Calu3 (cell line): ENCODE measurements at places on chromosomes 2 and 18.
A peak's percentile ranks its signal among the peaks of the same experiment; 100 is the strongest.

DNA sequence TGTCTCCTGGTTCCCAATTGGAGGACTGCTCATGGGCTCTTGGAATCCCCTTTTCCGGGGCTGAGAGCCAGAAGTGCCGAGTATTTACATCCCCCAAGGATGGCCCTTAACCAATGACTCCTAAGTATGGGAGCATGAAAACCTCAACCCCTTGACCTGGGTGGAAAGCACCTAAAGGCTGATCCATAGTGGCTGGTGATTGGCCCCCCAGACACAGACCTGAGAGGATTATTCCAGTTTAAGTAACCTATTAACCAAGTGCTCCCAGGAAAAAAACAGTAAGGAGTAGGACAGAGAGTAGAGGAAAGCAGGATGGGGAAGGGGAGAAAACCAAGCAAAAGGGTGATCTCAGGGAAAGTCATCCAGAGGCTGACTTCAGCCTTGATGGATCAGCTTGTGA, 206.1 kb upstream of the RND3 start:
- no peak for DNase-seq

DNA sequence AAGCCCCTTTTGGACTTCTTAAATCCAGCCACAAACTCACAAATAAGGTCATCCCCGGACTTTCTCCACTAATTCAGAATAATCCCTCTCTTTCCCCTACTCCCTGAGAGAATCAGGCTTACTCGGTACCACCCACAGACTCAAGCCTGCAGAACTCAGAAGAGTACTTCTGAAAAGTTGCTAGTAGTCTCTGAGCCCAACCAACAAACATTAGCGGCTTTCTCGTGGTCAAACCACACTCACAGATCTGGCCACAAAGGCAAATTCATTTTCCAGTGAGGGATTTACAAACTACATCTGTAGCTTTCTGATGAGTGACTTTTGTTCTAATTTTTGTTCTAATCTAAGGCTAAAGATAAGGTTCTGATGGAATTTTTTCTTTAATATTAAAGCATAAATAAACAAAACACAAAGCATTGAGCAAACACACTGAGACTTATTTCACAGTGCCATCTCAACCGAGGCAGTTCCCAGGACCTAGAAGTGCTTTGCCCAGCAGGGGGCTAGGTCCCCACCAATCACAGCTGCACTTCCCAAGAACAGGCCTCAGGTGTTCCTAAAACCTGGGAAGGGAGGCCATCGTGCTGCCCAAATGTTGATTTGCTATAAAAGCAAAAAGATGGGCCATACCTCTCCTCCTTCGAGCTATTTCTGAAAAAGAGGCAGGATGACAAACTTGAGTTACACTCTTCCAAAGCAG, 110.7 kb downstream of the COLEC12 start:
- no peak for DNase-seq

- no peak for DNase-seq
These were observed 5.6 kb downstream of the IFIH1 start for GRCh38 chr2:162312853-162313252.

- DNase-seq, result no peak
These were observed 78.4 kb downstream of the SETBP1 start for GRCh38 chr18:44758861-44759631.

- DNase-seq, result no peak
These were observed 235.4 kb upstream of the RASGRP3 start for GRCh38 chr2:33241072-33241471.

- DNase-seq, result no peak
These were observed 1.3 kb downstream of the PROC start for GRCh38 chr2:127419448-127420038.

DNA sequence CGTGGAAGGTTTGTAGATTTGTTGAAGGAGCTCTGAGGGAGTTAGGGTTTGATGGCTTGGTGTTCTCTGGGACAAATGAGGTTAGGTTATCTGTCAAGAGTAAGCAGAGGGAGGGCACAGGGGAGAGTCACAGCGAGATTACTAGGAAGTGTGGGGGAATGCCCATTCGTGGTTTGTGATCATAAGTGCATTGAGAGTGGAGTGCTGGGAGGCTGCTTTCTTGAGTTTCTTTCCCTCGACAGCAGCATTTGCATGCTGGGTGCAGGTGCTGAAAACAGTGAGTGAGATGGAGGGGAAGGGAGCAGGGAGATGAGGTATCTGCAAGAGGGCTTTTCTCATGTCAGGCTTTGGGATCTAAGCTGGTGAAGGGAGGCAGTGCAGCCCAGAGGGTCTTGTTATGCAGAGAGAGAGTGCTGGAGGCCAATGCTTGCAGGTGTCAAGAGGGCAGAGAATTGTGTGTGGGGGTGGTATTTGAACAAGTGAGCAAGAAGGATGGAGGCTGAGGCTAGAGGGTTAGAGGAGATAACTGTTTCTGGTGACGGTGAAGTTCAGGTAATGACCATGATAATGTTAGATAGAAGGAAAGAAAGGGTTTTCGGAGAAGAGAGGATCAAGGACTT, 8.8 kb downstream of the RALB start:
- DNase-seq, result no peak

DNA sequence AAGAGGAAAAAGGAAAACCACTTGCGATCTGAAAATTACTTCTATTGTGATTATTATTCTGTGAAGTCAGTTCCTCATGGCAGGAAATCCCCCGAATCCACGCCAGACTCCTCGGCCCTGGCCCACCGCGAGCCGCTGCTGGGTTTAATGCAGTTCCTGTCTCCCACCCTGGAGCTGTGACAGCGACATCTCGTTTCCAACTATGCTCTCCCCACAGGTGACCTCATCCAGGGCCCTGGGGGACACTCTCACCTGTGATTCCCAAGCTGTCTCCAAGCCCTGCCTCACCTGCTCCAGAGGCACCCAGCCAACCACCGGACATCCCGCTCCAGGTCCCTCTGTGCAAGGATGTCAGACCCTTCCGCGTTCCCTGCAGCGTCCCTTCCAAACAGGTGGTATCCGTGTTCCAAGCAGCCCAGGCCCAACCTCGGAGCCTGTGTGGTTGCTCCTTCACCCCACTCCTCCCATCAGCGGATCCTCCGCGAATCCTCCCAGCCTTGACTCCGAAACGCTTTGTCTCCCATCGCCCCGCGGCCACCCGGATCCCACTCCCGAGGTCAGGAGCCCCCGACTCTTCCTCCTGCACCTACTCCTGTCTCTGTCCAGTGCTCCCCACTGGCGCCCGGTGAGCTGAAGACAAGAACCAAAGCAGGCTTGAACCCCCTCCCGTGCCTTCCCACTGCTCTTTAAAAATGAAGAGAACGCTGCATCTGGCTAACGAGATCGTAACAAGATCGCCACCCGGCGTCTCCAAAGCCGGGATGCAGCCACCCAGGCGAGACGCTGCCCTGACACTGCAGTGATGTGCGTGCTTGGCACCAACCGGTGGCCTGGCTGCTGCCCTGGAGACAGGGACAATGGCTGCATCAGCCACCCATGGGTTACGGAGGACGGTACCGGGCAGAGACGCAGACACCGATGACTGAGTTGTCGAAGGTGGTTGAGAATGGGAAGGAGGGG, 96.5 kb downstream of the NDUFA10 start:
- no peak for DNase-seq

DNA sequence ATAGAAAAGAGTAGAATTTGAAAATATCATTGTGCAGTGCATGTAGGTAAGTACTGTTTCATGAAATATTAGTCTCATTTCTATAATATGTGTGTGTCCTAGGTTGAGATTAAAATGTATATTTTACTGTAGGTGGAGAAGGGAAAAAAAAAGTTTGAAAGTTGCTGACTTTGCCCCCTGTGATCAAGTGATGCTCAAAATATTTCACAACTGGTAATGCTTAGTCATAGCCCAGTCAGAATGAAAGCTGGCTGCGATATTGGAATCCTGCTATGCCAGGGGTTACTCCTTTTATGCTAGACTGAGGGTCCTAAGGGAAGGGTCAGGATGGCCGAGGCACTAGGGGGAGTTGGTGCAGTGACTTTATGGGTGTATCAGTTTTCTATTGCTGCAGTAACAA, 19.5 kb upstream of the CFAP36 start:
- DNase-seq, result no peak

GRCh38 chr2:43305517-43305916, 79.1 kb upstream of the ZFP36L2 start:
- no peak for DNase-seq

- DNase-seq, result no peak
These were observed 216.5 kb upstream of the SLC8A1 start for GRCh38 chr2:40668425-40668824.

DNA sequence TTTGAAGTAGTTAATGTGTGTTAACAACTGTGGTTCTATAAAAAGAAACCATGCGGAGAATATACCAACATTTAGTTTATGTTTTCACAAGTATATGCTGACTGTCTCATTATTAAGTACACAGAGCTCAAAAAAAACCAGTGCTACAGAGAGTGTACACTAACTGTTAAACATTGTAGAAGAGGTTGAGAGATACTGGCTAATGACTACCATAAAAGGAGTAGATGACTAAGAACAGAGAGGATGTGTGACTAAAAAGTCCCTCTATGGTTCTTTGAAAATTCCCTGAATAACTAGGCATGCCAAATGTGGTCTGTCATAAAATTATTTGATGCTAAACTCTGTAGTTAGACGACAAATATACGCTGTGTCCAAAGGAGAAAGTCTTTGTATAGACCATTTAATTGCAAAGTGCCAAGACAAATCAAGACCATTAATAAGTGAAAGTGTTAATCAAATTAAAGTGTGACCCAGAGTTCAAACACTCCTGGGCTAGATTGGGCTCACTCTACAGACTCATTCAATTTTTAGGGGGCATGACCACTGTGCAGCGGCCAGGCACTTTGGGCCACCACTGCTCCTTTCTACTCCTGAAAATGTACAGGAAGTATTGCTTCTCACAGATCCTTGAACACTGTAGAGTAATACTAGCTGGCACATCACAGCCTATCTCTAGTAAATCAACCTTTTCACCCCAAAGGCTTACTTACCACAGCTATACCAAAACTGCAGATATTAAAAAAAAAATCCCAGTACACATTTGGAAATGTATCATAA, 45.1 kb upstream of the SERTAD2 start:
- no peak for DNase-seq

GRCh38 chr18:1907470-1908206, 663.7 kb downstream of the METTL4 start:
- DNase-seq, result no peak

DNA sequence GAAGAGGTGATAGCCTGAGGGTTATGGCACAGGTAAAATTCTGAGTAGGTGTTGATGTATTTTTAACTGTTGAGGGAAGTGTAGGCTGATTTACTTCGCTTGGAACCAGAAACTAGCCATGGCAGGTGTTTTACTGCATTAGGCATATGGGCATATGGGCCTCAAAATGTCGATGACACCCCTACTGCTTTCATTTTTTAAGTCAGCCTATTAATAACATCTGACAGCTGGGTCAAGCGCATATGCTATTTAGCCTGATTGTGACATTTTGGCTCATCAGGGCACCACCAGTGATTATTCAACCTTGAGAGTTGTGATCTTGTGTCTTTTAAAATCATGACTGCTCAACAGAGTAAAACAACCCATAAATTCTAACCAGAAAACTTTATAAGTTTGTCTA, 1396.9 kb upstream of the NXPH2 start:
- DNase-seq, result no peak

GRCh38 chr2:200728630-200729029, 83.1 kb upstream of the BZW1 start:
- DNase-seq, result no peak

GRCh38 chr2:33190393-33190937, 243.7 kb downstream of the LTBP1 start:
- DNase-seq, result no peak

DNA sequence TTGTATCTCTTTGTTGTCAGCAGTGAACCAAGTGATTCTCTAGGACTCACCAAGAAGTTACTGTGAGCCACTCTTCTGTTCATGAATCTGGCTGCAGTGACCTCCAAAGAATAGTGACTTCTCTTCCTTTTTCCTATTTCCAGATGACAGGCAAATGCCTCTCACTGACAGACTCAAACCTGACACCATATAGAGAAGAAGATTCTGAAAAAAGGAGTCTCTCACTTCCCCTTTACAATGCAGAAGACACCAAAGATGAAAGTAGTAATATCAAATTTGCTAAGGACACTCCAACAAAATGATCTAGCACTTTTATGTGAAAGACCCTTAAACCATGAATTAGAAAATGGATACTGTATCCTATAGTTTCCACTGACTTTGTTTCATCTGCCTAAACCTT, 44.4 kb upstream of the SETBP1 start:
- DNase-seq, result no peak

DNA sequence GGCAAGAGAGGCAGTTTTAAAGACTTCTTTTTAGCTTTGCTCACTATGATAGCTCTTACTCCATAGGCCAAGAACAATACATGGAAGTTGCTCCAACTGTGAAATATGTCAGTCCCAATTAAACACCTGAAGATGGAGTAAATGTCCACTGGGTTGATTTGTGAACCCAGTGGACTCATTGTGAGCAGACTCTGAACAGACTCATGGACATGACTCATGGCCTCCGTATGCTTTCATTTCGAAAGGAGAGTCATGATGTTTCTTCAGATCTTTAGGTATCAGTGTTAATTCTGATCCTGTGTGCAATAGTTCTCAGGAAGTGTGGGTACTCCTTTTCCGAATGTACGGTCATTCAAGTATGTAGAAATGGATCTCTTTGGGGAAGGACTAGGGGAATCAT, 5.4 kb upstream of the CWC22 start:
- no peak for DNase-seq

- no peak for DNase-seq
These were observed 18.4 kb downstream of the L3MBTL4 start for GRCh38 chr18:6396276-6396675.

DNA sequence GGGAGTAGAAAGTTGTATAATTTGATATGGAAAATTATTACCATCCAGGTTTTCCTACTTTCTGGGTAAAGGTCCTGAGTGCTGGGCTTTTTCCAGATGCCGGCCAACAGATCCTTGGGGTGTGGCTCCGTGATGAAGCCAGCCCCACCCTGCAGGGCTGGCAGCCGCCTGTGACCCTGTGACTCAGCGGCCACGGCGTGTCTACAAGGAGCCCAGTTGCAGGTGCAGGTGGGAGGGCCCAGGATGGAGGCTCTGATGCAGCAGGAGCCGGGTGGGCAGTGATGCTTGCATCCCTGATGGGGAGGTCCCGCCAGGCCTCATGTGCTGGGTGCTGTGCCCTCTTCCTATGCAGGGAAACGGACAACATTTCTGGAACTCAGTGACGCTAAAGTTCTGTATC, 96.0 kb upstream of the ALKAL2 start:
- peak; percentile 69 for DNase-seq

GRCh38 chr2:8342407-8342806, 339.4 kb upstream of the ID2 start:
- DNase-seq, result no peak

GRCh38 chr2:31950946-31951562, 59.8 kb downstream of the MEMO1 start:
- no peak for DNase-seq
